CD4-positive, CD25-positive, alpha-beta regulatory T cell (primary cell): ENCODE measurements at places on chromosomes 2 and 18.

DNA sequence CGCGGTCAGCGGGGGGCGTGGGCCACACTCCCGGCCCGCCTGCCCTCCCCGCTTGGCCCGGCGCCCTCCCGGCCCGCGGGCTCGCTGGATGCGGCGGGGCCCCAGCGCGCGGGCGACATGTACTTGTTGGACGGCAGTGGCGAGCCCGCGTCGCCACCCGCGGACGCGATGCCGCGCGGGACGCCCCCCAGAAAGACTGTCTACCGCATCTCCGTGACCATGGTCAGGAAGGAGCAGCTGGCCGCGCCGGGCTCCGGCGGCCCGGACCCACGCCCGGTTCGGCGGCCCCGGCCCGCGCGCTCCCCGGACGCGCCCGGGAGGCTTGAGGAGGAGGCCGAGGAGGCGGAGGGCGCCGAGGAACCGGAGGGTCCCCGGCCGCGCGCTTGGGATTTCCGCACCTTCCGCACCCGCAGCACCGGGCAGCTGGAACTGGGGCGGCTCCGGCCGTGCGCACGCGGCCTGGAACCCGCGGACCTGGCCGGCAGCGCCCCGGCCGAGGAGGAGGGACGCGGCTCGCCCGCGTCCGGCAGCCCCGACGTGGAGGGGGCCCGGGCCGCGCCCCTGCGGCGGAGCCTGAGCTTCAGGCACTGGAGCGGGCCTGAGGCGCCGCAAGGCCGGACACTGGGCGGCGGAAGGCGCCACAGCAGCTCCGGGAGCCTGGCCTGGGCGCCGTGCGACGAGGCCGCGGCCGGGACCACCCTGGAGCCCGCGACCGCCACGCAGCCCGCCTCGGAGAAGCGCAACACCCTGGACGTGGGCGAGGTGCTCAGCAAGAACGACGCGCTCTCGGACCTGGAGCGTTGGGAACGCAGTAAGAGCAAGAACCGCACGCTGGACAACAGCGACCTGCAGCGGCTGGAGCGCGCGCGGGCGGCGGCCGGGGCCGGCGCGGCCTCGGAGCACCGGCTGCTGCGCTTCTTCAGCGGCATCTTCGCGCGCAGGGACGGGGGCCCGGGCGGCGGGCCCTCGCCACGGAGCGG is 176.4 kb downstream of the AGAP1 start:
- no peak for DNase-seq

- DNase-seq, result no peak
These were observed 22.1 kb downstream of the EXOC6B start for GRCh38 chr2:72803626-72804320.

GRCh38 chr2:94987074-94988020 is 38.2 kb upstream of the MAL start:
- DNase-seq, result no peak

DNA sequence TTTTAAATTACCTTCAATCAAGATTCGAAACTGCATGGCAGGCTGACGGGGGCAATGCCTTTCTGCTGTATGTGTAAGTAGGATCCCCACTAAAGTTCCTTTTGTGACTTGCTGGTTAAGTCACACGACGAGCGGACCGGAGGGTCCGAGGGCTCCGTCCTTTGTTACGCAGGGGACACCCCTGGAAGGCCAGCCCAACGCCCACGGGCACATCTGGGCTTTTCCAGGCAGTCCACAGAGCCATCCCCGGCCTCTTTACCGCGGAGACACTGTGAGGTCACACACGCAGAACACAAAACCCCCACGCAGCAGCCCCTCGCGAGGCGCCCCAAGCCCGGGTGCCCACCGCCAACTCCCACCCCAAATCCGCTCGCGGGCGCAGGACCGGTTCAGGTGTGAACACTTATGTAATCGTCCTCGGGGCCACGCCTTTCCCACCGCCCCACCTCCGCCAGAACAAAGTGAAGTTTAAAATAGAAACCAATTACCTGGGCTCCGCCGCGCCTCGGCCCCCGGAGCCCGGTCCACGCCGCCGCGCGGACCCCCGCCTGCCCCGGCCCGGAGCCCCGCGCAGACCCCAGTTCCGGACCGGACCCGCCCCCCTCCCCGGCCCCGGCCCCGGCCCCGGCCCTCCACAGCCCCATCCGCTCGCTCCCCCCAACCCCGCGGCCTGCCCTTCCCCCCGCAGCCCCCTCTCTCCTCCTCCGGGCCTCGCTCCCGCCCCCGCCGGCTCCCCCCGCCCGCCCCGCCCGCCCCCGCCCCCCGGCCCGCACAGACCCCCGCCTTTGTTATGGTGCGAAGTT is 4.2 kb downstream of the ZNF516 start:
- peak; percentile 45 for DNase-seq
